Activated T-cell treated with anti-CD3 and anti-CD28 coated beads, Interleukin-2, amount 50 U/mL, for 72 hours (primary cell): ENCODE measurements at places on chromosomes 4 and X. TPM values are rescaled to one million over a fixed set of nuclear protein-coding genes. Genes with fewer than 3 reads are reported as not detected.
A peak's percentile ranks its signal among the peaks of the same experiment; 100 is the strongest.

CLTRN gene
- total RNA-seq: 2.3 TPM

BMPR1B gene
- total RNA-seq: not detected

MBNL3 gene
- 18.6 TPM for total RNA-seq

HSFX3 gene
- not detected for total RNA-seq

DNA sequence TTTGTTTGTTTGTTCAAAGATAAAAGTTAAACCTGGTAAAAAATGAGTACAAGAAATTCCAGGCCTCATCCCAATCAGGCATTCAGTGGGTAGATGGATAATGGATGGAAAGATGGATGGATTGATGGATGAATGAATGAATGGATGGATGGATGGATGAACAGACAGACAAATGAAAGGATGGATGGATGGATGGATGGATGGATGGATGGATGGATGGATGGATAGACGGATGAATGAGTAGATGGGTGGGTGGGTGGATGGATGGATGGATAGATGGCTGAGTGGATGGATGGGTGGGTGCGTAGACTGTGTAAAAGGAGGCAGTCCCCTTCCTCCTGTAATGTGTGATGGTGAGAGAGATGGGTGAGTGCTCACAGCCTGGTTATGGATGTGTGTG is 206.7 kb downstream of the FRMPD4 start:
- no peak overlapping the region for H3K4me3 ChIP-seq
- H3K36me3 ChIP-seq: no peaks in the 10 kb centered on the region
- peaks cover 13% of the 10 kb centered on the region for H3K27me3 ChIP-seq
- H3K4me1 ChIP-seq: no peaks in the 10 kb centered on the region

DNA sequence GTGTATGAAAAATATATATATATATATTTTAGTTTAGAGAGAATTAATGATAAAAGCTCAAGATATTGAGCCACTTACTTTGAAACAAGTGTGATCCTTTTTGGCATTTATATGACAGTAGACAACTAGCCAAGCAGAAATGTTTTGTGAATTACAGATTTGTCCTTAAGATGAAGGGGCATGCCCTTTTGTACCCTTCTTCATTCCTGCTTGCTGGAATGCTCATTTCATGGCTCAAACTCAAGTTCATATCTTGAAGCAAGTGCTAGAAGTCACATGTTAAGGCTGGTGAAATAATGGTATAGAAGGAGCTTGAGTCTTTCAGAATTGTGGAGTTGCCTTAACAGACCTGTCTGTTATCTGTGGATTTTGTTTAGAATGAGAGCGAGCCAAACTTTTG is 203.0 kb downstream of the BMPR1B start:
- peaks cover 4% of the 10 kb centered on the region for H3K27me3 ChIP-seq
- no peak overlapping the region for H3K4me3 ChIP-seq
- no peaks in the 10 kb centered on the region for H3K4me1 ChIP-seq
- no peak for DNase-seq

DNA sequence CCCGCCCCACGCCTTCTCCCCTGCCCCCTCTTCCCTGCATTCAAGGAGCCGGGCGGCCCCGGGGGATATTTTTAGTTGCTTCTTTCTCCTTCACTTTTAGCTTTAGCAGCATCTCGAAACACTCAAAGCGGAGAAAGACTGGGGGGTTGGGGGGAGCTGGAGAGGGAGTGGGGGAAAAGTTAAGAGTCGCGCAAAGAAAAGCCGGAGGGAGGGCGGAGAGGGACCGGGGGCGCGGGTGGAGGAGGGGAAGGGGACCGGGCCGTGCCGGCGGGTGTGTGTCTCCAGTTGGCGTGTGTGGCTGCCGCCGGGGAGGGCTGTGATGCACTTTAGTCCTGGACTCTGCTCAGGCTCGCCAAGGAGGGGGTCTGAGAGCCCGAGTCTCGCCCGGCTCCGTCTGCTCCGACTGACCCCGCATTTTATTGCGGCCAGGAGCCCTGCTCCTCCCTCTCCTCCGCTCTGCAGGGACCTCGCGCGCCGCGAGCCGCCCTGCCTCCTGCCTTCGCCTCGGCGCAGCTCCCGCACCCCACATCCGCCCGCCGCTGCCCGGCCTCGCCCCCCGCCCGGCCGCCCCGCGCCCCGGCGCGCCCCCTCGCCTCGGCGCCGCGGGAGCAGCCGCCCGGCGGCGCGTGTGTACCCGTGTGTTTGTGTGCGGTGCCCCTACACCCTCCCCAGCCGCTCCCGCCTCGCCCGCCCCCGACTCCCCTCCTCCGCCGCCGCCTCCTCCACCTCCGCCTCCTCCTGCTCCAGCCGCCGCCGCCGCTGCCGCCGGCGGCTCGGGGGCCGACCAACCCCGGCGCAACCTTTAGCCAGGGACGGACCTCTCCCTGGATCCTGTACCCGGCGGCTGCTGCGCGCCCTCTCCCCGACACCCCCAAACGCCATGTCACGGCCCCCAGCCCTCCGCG is 1.4 kb downstream of the ZNF827 start:
- peak overlapping the region; percentile 34 for H3K27ac ChIP-seq
- DNase-seq: peak; percentile 60
- peaks cover 11% of the 10 kb centered on the region for H3K36me3 ChIP-seq
- H3K4me1 ChIP-seq: peaks cover 47% of the 10 kb centered on the region
- peak overlapping the region; percentile 99 for H3K4me3 ChIP-seq
- H3K27me3 ChIP-seq: no peaks in the 10 kb centered on the region

DNA sequence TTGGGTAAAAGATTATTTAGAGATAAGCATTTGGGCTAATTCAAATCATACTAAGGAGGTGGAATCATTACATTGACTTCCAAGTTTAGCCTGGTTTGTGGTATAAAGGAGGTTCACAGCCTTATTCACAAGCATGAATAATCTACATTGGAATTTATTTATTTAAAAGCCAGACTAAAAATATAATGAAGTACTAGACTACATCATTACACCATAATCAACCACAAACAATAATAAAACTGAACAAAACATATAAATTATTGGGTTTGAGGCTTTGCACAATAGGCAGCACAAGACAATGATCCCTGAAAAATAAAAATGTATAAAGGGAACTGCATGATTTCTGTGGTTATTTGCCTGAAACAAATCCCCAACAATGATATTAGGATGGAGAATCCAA is 314.0 kb downstream of the GBA3 start:
- H3K36me3 ChIP-seq: no peaks in the 10 kb centered on the region
- no peaks in the 10 kb centered on the region for H3K4me1 ChIP-seq
- no peak overlapping the region for H3K27ac ChIP-seq

GRCh38 chrX:46686003-46686645 is 72.8 kb downstream of the SLC9A7 start:
- H3K4me1 ChIP-seq: peaks cover 9% of the 10 kb centered on the region
- peak overlapping the region; percentile 73 for H3K27ac ChIP-seq

- no peak overlapping the region for H3K27ac ChIP-seq
- peaks cover 34% of the 10 kb centered on the region for H3K27me3 ChIP-seq
- DNase-seq: no peak
- H3K36me3 ChIP-seq: no peaks in the 10 kb centered on the region
These were observed 135.1 kb downstream of the PLS3 start for GRCh38 chrX:115696039-115696438.

GRCh38 chr4:145170223-145170622 is 10.2 kb downstream of the OTUD4 start:
- H3K36me3 ChIP-seq: peaks cover 45% of the 10 kb centered on the region
- no peaks in the 10 kb centered on the region for H3K27me3 ChIP-seq
- H3K27ac ChIP-seq: peak overlapping the region; percentile 39
- peaks cover 58% of the 10 kb centered on the region for H3K4me1 ChIP-seq
